GM12892 (cell line): ENCODE measurements at places on chromosomes 12 and 14.

DNA sequence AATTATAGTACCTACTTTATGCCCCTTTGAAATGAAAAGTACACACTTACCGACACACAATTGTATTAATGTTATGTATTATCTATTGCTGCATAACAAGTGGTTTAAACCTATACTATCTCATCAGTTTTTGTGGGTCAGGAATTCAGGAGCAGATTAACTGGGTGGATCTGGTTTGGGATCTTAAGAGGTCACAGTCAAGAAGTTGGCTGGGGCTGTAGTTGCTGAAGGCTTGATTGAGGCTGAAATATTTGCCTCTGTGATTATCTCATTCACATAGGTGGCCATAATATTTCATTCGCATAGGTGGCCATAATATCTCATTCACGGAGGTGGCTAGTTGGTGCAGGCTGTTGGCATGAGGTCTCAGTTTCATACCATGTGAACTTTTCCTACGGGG is 5.7 kb downstream of the METTL25 start:
- no peak for DNase-seq

DNA sequence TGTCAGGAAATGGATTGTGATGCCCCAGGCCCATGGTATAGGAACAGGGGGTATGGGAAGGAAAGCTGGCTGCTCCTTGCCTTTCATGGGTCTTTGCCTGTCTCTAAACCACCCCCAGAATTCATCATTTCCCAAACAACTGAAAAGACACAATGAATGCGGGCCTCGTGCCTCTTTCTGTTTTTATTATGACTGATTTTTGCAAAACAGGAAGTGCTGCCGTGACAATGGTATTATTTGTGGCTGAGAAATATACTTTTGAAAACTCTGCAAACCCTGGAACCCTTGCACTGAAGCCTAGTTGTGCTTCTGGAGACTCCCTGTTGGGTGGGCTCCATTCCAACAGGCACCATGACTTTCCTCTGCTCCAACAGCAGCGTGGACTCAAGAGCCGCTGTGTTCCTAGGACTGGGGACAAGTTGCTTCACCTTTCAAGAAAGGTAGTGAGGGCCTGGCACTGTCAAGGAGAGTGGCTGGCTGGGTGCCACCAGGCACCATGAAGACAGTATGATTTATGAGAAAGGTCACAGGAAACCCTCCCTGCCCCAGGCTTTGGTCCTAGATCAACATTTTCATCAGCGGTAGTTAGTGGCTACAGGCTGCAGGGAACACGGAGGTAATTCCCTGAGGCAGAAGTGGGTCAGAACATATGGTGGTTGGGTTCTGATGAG is 4.8 kb upstream of the DGLUCY start:
- DNase-seq: no peak

DNA sequence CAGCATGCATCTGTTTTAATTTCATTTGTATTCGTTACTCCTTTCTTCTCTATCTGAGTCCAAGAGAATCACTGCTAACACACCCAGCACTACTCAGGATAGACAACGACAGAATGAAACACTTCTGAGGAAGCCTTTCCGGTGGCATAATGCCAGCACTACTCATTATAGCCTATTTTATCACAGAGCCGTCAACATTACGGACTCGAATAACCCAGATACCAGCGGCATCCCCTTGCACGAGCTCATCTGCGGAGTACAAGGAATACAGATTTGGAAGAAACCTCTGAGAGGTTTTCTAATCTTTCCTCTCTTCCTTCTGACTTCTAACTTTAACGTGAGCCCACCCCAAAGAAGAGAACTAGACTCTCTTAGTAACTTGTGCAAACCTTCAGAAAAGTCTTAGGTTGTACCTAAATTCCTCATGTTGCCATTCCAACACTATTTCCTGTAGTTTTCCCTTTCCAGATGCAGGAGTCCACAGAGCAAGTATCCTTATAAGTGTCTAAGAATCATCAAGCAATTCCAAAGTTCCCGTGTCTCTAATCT is 248.1 kb downstream of the APAF1 start:
- no peak for DNase-seq

DNA sequence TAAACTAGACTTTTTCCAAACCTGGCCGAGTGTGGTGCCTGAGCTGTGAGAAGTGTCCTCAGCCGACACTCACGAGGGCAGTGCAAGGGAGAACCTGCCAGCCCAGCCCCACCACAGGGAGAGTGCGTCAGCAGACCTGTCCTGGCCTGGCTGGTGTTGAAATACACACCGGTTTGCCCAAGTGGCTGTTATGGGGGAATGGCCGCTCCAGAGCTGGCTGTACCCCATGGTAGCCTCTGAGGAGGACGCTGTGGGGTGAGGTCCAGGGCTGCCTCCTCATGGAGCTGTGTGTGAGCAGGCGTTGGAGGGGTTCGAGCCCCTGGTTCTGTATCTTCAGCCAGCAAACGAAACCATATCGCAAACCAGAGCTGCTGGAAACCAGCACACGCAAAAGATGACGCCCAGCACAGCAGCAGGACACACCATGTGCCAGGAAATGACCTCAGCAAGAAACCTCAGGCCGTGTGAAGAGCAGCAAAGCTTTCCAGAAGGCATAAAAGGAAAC is 9.4 kb downstream of the ANKRD9 start:
- no peak for DNase-seq

GRCh38 chr12:113262710-113263109 is 41.4 kb downstream of the TPCN1 start:
- DNase-seq: no peak

GRCh38 chr14:82655770-82656169 is 1122.1 kb upstream of the SEL1L start:
- no peak for DNase-seq

DNA sequence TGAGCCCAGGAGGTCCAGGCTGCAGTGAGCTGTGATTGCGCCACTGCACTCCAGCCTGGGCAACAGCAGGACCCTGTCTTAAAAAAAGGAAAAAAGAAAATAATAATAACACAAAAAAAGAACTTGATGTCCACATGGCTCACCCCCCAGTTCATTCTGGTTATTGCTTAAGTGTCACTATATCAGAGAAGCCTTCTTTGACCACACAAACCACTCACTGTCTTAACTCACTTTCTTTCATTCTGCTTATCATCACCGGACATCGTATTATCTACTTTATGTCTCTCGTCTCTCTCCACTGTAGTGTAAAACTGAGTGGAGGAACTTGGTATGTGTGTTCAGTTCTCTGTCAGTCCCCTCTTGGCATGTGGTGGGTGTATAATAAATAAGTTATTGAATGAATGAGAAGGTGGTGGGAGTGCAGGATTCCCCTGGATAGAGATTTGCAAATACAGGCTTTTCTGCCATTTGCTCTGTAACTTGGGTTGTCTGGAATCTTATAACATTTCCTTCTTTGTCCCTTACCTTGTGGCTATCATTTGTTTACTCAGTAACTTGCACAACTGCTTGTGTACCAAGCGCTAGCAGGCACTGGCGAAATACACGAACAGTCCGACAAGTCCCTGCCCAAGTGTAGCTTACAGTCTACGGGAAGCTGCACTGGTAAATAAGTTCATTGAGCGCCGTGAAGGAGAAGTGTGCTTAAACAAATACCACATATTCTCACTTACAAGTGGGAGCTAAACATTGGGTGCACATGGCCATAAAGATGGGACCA is 86.6 kb upstream of the TRAF3 start:
- DNase-seq: no peak

DNA sequence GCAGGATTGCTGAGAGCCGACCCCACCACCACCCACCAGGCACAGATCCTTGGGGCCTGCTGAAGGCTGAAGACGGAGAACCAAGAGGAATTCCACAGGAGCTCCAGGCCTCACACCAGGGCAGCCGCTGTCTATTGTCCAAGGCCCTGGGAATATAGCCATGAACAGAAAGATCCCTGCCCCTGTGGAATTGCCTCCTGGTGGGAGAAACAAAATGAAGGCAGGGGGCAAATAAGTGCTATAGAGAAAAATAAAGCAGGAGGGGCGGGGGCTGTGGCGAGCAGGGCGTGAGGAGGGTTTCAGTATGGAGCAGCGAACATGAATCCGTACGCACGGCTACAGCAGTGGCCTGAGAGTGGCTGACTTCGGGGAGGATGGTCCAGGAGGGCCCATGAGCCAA is 96.1 kb downstream of the EML1 start:
- no peak for DNase-seq

DNA sequence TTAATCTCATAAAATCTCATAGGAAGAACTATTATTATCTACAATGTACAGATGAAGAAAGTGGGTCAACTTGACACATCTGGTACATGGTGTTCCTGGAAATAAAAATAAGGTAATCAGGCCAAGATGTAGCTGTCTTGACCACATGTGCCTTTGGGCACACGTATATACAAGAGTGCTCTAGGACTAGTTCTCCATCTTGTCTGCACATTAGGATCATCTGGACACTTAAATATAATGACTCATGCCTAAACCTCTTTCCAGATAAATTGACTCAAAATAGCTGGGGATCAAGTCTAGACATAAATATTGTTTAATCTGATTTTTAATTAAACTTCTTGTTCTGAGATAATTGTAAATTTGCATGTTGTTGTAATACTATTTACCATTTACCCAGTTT is 182.6 kb downstream of the CNTN1 start:
- no peak for DNase-seq

DNA sequence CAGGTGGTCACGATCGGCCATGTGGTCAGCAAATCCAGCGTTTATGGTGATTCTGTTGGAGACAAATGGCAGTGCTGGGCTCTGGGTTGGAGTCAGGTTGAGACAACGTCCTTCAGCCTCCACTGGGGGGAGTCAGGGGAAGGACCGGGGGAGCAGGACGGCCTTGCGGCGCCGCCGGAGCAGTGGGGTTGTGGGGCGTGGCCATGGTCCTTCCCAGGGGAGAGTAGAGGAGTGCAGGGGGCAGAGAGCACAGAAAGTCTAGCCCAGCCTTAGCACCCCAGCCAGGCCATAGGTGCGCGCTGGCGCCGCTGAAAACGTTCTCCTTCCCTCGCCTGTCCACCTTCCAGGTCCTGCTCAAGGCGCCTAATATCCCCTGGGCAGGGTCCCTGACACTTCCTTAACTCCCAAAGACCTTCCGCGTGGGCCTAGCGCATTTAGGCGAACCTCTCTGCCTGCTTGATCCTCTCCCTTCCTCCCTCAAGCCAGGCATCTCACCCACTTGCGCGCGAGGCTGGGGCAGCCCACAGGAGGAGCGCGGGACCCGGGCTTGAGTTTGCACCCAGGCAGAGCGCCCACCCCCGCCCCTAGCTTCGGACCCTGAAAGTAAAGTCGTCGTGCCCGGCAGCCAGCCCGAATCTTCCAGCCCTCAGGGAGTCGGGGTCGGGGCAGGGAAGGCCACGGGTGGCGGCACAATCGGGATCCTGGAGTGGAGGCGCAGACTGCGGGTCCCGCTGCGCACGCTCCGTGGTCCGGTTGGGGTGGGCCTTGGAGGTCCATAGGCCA is 3.1 kb upstream of the KIF26A start:
- no peak for DNase-seq

DNA sequence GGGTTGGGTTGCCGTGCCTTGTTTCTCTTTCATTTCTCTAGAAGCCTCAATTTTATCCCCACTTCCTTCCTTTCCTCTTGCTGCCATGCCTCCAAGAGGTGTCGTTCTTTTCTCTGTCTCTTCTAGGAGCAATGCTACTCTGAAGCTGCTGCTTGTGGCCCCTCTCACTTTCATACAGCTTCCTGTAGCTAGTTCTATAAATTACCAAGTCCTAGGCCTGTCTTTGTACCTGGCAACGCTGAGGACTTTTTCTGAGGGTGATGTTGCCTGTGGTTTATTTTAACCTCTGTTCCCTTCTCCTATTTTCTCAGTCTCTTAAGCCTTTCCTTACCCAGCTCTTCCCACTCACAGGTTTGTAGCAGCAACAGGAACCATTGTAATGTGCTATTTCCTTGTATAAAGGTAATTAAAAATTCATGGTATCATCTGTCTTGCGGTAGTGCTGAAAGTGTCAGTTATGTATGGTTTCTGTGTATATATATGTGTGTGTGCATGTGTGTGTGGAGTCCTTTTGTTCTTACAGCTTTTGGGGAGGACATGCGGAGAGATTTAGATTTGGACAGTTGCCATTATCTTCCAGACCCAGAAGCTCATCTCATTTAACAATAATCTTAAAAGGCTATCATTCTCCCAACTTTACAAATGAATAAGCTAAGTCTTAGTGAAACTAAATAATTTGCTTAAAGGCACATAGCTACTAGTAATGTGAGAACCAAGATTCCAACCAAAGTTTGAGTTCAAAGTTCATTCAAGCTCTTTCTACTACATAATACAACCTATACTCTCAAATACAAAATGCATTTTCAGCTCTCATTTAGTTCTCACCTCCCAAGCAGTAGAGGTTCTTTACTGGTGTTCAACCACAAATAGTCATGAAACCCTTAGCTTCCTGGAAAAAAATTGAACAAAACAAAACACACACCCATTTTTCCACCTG is 43.8 kb downstream of the DDHD1 start:
- peak; percentile 38 for DNase-seq

GRCh38 chr12:98819821-98820404 is 174.8 kb downstream of the APAF1 start:
- DNase-seq: no peak

- peak; percentile 41 for DNase-seq
Measured at GRCh38 chr14:90060965-90061684, 669 bp upstream of the KCNK13 start.

DNA sequence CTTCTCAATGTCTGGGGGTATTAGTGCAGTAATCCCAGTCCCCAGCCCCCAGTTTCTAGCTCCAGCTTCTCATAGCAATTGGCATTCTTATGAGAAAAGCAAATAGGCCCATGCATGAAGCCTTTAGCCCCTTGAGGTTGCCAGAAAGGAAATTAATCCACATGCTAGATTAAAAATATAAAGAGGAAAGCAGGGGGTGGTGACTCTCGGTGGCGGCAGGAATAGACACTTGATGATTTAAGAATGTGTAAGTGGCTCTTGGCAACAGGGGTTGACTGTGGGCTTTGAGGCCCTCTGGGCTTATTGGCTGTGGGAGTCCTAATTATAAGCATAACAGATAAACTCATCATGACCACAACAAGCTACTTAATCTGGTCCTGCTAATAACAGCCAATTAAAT is 1367.3 kb upstream of the FLRT2 start:
- no peak for DNase-seq

DNA sequence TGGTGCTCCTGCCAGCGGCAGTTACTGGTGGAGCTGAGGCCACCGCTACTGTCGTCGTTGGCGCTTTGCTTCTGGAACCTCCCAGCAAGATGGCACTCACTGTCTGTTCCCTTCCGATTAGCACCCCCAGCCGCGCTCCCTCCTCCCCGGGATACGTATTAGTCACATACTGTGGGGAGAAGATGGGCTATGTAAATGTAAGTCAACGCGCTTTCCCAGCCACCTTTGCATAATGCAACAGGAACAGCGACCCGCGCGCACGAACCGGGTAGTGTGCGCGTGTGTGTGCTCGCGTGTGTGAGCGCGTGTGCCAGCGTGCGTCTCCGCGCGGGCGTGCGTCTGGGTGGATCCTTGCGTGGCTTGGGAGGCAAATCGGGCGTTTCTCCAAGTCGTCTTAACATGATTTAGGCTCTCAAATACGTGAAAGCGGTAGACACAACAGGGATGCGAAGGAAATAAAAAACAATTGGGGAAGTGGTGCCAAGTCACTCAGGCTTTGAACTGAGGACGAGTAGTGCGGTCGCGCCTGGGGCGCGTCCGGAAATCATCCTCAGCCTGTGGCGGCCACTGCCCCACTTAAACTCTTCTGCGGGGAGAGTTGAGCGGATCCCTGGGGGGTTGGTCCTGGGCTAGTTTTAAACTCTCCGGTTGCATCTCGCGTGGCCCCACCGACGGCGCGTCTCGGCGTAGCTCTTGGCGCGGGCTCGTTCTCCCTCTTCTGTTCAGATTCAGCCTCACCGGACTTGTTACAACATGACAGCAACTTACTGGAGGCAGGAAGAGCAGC is 1.8 kb downstream of the FLRT2 start:
- DNase-seq: no peak

- no peak for DNase-seq
Measured at GRCh38 chr14:58650857-58651256, 13.1 kb downstream of the DACT1 start.
